ENCODE measurements at places on chromosomes 5 and 9.
A peak's percentile ranks its signal among the peaks of the same experiment; 100 is the strongest.

DNA sequence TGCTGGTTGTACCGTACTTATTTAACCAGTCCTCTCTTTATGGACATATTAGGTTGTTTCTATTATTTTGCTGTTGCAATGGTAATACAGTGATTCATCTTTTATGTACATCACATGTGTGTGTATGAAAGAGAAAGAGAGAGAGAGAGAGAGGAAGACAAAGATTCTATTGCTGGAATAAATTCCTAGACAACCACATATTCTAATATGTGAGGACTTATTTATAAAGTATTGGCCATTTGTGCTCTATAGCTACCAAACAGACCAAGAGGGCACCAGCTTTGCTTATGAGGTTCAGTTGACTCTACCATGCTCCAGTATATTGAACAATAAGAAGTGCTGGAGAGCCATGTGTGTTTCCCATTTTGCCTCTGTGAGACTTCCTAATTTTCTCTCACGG is 513.5 kb downstream of the DMAC1 start:
- no peak for DNase-seq

DNA sequence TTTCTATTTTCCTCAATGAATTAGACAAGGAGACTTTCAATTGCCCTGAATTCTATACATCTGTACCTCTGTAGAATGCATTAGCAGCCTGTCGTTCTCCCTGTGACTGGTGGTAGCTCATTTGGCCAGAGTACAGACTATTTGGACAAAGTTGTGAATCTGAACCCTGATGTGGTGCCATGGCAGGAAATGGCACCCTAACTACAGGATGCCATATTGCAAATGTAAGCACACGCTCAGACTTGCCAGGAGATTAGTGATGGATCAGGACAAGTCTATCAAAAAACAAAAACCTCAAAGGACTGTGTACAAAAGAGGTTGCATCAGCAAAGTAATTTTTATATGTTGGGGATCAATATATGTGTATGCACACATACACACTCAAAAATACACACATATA is 58.3 kb downstream of the SVEP1 start:
- DNase-seq: no peak

- DNase-seq: no peak
Observed at GRCh38 chr9:99272836-99273235, 50.8 kb downstream of the SEC61B start.

DNA sequence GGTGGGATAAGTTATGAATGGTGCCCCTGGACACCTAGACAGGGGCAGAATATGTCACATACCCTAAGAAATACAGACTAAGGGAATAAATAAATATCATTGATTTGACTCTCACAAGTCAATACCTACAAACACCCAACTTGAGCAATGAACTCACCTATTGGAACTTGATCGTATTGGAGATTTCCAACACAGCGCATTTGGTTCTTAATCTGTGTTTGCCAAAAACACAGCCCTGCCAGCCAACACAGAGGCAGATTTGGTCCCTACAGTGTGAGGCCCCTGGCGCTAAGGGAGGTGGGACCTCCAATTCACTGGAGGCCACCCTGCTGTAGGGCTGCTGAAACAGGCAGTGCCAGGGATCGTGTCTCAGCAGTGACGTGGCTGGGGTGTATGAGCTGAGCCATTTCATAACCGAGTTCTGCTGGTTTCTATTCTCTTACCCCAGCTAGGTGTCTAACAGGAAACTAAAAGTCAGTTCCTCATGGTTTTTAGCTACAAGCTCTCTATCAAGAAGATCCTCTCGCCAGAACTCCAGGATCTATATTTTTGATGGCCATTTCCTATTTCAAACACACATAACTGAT is 84.5 kb downstream of the SLC1A1 start:
- DNase-seq: no peak

DNA sequence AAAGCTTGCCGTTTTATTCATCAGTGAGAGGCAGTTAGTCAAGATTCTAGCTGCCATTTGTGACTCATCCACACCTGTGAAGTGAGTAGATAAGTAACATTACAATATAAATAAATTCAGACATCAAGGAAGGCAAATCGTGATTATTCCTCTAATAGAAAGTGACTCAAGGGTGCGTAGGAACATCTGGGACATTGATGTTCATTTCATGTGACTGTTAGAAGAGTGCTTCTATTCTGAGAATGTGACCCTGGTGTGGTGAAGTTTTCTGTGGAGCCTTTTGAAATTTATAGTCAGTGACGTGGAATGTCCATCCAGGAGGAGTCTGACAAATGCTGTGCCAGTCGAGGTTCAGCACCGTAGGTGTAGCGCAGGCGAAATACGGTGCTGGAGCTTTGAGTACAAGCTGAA is 48.4 kb upstream of the FAM240B start:
- no peak for DNase-seq

GRCh38 chr5:33973271-33973670 is 11.2 kb downstream of the SLC45A2 start:
- no peak for DNase-seq

GRCh38 chr5:170819824-170820223 is 36.3 kb downstream of the GABRP start:
- DNase-seq: no peak

GRCh38 chr9:128072144-128073021 is 4.4 kb downstream of the SLC25A25 start:
- DNase-seq: peak; percentile 52

DNA sequence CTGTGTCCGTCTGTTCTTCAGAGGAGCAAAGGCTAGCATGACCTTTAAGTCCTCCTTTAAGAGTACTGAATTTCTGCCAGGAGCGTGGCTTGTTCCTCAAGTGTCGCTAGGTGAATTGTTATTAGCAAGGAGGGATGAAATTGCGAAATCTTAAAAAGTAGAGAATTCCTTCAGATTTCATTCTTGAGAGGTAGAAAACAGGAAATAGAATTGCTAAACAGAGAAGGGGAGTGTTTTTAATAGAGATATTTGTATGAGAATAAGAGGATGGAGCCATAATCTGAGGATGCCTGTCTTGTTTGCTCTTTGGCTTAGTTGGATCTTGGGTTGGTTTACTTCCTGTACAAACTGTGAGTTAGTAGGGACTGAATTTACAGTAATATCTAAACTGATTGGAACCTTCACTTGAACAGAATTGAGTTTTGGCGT is 39.2 kb downstream of the EXOSC2 start:
- DNase-seq: no peak

DNA sequence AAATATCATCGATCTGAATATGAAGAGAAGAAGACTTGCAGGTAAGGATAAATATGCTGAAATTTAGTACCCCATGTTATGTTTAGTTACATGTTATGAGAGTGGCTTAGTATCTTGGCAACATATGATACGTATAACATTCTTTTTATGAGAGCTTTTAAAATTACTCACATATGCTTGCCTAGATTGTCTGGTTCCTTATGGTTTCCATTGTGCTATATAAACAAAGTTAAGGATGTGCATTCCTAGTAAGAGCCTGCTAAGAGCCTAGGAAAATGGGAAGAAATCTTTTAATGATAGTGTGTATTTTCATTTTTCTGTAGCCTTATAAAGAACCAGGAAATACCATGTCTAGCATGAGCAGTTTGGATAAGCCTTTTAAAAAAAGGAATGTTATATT is 112.0 kb upstream of the KCNN2 start:
- no peak for DNase-seq
